Large intestine (tissue), 12 donors: ENCODE measurements at places on chromosomes 3 and 15. TPM values are rescaled to one million over a fixed set of nuclear protein-coding genes. Genes with fewer than 3 reads are reported as not detected.

ADCY5 gene
- 10.6 TPM for polyA plus RNA-seq

GOLGA6L4 gene
- 8.2 TPM for polyA plus RNA-seq

GANC gene
- 31.6 TPM for polyA plus RNA-seq

SATB1 gene
- 27.2 TPM for polyA plus RNA-seq

DNA sequence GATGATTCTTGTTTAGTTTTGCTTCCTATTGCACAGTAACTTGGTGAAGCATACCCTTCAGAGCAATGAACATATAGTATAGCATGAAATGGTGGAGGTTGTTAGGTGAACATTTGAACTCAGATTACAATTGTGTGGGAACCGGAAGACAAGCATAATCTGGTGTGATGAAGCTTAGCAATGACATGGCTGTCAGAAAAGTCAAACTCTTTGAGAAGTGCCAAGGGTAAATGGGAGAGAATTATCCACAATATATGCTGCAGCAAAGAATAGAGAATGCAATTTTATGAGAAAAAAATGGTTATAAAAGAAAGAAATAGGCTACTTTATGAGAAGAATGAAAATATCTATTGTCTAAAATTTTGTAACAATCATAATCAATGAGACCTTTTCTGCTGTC lies 1536.7 kb downstream of the SI start:
- no peaks in the 10 kb centered on the region for H3K4me1 ChIP-seq
- no peaks in the 10 kb centered on the region for H3K36me3 ChIP-seq
- H3K4me3 ChIP-seq: no peak overlapping the region
- H3K27ac ChIP-seq: no peak overlapping the region
- DNase-seq: no peak

DNA sequence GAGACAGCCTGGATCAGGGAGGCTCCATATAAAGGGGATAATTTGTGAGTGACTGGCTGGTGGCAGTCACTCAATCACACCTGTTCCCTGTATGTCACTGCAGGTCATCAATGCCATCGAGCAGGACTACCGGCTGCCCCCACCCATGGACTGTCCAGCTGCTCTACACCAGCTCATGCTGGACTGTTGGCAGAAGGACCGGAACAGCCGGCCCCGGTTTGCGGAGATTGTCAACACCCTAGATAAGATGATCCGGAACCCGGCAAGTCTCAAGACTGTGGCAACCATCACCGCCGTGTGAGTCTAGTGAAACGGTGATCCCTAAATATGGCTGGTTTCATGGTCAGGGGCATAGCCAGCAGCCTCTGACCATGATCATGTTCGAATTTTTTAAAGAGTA lies 453.2 kb downstream of the EPHB1 start:
- no peaks in the 10 kb centered on the region for H3K36me3 ChIP-seq
- no peaks in the 10 kb centered on the region for H3K4me1 ChIP-seq
- no peaks in the 10 kb centered on the region for H3K27me3 ChIP-seq
- H3K4me3 ChIP-seq: no peak overlapping the region

DNA sequence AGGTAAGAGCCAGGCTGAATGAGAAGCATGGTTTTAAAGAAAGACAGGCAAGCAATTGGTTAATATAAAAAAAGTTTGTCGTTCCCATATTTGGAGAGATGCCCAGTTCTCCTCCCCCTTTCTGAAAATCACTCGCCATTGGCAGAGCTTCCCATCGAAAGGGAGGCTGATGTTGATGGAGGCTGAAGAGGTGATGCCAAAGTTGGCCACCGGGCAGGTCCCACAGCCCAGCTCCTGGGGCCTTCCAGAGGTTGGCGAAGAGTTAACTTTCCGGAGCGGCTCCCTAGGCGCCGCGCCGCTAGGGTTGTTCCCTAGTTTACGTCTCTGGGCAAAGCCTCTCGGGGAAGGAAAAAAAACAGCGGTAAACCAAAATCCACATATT lies 793 bp downstream of the PCOLCE2 start:
- H3K27me3 ChIP-seq: peaks cover 64% of the 10 kb centered on the region
- peak overlapping the region; percentile 42 for H3K4me3 ChIP-seq
- H3K4me1 ChIP-seq: peaks cover 6% of the 10 kb centered on the region
- H3K36me3 ChIP-seq: no peaks in the 10 kb centered on the region

DNA sequence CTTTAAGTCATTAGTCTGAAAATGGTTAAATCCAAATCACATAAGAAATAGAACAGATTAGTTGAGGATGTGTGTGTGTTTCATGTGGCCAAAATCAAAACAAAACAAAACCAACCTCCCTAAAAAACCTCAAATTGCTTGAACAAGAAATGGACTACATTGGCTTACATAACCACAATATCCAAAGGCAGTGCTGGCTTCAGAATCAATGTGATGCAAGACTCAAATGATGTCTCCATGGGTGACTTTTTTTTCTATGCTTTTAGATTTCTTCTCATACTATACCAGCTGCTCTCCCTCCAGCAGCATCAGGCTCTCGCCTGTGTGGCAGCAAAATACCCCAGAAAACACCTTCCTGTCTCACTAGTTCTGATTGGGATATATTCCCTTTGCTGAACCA lies 36.0 kb upstream of the CMTM8 start:
- H3K36me3 ChIP-seq: no peaks in the 10 kb centered on the region
- H3K27me3 ChIP-seq: no peaks in the 10 kb centered on the region
- H3K4me1 ChIP-seq: no peaks in the 10 kb centered on the region
- no peak overlapping the region for H3K27ac ChIP-seq
- H3K4me3 ChIP-seq: no peak overlapping the region
